Activated effector memory CD4-positive, alpha-beta T cell treated with Interleukin-2 at 50 U/mL for 16 hours (primary cell): ENCODE measurements at places on chromosomes 1 and 21.
A peak's percentile ranks its signal among the peaks of the same experiment; 100 is the strongest.

GRCh38 chr1:158020259-158020885, 26.9 kb downstream of the KIRREL1 start:
- DNase-seq, result no peak

GRCh38 chr1:182198006-182198605, 136.6 kb upstream of the ZNF648 start:
- no peak for DNase-seq

GRCh38 chr1:94315552-94316116, 78.2 kb upstream of the ARHGAP29 start:
- no peak for DNase-seq

DNA sequence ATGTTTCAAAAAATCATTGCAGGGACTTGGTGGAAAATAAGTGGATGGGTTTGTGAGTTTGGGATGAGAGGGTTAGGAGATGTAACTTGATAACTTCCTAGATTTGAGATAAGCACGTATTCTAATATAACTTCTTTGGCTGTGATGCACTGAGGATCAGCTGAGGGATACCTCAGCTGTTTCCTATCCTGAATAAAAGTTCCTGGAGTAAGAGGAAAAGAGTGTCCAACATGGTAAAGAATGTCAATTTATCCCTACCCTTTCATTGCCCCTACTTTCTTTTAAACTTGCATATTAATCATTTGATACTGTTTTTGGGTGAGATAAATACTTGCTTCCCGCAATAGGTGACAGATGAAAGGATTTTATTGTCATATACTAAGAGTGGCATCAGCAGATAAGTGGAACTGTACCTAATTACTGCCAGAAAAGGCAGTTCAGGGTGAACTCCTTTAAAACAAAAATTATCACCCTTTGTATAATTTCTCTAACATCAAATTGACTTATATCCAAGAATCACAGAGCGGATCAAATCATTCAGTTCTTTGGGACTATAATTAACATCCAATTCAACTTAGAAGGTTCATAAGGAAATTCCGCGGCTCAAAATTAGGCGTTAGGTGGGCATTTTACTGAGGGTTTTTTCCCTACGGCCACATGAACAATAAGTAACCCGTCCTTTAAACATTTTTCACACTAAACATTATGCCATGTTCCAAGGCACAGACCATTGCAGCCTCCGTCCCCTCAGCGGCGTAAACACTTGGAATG, 1.4 kb upstream of the SUCO start:
- no peak for DNase-seq

DNA sequence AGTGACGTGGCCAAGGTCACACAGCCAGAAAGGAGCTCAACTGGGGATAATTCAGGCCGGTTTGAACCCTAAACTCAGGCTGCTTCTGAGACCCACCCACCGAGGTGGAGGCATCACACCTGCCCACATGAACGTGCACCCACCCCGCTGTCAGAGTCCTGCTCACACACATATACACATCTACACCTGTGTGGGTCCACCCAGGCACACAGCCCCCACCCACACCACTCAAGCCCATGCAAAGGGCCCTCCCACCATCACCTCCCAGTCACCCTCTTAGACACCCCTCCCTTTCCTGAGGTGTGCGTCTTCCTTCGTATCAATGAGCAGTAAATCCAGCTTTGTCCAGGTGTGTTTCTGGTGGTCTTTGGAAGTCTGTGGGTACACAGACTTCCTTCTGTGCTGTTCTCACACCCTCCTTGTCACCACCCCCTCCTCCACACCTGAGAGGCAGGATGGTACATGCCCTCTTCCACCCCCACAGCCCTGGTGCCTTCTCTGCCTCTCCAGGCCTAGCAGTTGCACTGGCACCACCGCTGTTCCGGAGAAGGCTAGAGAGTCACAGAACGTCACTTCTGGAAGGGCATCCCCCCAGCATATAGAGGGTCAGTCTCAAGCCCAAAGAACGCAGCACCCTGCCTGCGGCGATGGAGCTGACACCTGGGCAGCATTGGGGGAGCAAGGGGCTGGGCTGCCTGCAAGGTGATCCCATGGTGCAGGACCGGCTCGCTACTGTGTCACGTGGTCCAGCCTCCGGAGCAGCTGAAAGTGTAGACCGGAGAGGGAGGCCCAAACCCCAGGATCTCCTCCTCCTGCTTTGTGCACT, 18.9 kb upstream of the FAM131C start:
- DNase-seq, result no peak

DNA sequence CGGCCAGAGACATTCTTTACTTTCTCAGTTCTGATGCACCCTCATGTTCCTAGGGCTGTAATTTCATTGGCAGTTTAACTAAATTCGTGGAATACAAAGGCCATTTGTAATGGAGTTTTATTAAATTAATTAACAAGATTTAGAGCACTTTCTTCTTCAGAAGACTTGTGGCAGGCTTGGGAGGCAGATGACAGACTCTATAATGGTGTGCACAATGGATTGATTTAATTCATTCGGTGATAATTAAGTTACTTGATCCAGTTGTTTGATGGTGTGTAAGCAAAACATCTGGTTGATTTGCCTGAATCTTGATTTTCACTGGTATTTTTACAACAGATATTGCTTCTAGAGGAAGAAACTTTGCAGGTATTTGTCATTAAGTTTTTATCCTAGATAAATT, 361.9 kb upstream of the GREM2 start:
- no peak for DNase-seq

- DNase-seq, result no peak
Measured at GRCh38 chr1:48493970-48494769, 22.2 kb upstream of the SPATA6 start.

DNA sequence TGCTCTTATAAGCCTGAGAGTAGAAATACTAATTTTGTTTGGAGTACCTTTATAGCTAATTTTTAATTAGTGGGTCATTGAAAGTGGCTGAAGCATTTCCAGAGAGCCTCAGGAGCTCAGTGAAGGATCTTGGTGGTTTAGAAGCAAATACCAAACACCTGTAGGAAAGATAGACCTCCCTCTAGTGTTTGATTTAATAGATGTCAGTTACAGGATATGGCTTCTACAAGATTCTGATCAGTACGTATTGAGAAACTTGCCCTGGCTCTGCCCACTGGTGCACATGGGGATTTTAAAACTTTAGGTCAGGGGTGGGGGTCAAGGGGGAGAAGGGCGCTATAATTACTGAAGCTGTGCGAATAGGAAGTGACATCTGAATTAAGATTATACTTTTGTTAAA, 122.2 kb downstream of the POU2F1 start:
- DNase-seq, result no peak

DNA sequence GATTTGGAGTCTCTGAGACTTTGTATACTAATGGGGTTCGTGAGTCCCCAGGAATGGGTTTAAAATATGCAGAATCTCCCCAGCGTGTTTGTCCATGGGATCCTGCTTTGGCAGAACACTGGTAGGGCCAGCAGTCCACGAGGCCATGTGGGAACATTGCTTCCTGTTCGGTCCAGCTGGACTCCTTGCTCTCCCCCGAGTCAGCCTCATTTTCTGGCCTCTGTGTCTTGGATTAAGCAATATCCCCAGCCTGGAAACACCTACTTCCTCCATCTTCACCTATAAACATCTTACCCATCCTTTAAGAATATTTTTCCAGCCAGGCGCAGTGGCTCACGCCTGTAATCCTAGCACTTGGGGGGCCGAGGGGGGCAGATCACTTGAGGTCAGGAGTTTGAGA, 142.4 kb downstream of the NAV1 start:
- no peak for DNase-seq

DNA sequence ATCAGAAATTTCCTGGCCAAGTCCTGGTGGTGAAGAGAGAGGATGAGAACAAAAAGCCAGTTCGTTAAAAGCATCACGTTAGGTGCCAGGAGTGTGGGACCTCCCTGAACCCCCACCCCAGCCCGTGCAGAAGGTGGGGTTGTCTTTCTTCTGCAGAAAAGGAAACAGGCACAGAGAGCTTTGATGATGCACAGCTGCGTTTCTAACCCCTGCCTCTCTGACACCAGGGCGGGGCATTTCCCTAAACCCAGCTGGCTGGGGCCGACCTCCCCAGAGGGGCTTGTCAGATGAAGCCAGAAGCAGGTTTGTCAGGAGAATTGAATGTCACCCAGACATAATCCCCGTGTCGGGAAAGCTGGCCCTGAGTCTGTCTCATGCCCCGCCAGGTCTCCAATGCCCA, 189.3 kb upstream of the EDN2 start:
- peak; percentile 27 for DNase-seq

DNA sequence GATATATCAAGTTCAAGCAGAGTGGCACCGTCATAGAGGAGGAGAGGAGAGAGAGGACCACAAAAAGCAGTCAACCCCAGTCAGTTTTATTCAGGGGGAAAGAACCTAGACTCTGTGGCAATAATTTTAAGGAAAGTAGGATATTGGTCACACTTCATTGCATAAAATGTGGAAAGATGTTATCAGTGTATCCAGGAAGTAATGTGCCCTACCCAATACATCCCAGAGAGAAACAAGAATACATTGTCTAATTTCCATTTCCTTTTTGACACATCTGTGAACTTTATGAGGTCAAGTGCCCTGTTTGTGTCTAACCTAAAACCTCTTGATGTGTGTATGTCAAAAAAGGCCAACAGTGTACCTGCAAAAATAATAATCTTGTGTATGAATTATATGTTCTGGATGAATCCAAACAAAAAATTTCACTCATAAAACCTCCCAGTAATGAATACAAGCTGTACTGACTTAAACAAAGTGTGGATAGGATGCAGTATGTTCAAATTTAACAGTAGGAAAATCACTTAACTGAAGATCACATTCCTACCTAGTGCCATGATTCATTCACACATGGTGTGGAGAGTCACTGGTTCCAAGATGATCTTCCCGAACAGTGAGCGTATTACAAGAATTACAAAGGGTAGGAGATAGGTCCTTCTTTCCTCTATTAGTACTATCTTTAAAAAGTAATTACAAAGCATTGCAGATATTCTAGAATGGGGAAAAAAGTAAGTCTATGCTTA, 712.1 kb upstream of the CXADR start:
- no peak for DNase-seq

DNA sequence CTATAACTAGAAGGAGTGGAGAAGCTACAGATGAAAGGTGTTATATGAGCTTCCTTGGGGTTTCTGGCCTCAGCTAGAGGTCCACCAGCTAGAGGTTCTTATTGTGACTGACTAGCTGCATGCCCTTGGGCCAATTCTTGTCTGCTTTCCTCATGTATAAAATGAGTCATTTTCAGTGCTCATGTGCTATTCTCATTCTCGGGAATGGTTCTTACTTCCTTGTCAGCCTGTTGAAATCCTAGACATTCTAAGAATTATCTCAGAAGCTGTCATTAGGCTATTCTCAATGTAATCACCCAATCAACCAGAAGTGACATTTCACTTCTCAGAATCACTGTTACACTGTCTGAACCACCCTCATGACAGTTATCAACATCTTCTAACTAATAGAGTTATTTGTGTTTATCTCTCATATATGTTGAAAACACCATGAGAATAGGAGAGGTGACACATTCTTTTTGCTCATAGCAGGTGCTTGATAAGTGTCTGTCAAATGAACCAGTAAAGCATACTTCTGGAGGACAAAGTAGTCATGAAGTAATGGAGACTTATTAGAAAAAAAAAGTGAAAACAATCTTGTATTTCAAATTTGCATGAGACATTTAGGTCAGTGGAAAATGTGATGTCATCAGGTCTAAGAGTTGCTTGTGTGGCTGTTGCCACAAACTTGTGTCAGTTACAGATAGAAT, 122.8 kb upstream of the IVNS1ABP start:
- no peak for DNase-seq

DNA sequence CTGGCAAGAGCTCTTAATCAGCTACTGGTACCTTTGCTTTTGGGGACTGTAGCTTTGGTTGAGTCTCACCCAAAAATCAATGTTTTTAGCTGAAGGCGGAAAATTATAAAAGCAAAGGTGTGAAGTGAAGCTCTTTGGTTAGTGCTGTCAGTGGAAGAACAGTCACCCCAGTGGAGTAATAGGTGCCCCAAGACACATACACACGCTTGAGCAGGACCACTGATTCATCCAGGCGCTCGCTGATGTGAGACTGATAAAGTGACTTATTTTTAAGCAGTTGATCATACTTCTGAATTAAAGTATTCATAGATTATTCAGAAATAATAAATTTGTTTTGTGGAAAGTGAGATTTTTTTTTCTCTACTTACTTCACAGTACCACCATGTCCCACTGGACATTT, 37.1 kb downstream of the TGFB2 start:
- no peak for DNase-seq

DNA sequence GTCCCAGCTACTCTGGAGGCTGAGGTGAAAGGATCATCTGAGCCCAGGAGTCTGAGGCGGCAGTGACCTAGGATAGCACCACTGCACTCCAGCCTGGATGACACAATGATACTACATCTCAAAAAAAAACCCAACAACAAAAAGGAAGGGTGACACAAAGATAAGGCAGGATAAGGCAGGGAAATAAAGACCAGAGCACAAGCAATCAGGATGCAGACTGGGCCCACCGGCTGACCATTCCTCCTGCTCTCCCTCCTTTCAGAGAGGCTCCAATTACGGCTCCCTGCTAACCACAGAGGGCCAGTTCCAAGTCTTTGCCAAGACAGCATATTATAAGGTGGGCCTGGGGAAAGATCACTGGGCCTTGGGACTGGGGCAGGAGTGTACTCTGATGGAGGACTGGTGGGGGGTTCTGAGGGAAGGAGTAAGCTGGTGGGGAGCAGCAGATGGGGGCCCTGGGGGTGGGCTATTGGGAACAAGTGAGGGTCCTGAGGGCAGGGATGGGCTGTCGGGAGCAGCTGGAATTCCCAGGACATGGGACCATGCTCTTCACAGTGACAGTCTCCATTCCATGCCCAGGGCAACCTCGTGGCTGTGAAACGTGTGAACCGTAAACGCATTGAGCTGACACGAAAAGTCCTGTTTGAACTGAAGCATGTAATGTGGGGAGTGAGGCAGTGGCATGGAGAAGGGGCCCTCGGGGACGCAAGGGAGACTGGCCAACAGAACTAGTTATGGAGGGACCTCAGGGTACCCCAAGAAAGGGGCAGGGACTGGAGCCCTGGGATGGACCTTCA, 7.3 kb downstream of the NPR1 start:
- no peak for DNase-seq

- no peak for DNase-seq
Measured at GRCh38 chr1:228149406-228150119, at the start of gene GJC2. Gene GJC2, plus strand, starts transcription at chr1:228149930. Its CDS starts 7,829 bp downstream, at chr1:228157759.

DNA sequence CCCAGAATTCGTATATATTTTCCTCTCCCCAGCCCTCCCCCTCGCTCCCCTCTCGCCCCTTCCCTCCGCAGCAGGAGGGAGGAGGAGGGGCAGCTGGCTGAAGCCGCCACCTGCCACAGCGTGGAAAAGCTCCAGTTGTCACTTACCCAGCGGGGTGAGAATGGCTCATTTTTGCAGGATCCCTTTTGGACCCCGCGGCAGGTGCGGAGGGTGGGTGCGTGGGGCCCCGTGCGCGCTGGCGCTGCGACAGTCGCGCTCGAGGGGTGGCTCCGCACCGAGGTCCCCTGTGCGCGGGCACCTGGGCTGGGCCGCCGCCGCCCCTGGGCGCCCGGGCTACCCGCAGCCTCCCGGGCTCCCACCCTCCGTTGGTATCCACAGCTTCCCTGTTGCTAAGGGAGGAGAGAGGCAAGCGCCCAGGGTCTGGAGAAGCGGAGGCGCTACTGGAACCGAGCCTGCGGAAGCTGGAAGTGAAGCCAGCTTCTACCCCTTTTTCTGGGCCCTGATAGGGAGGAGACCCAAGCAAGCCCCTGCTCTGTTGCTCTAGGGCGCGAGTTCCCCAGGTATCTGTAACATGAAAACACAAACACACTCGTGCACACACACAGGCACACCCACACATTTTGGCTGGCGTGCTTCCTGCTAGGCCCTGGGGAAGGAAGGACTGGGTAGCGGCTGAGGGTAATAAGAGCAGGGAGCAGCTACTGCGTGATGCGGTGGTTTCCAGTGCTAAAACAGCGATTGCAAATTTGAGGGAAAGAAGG, at the start of gene ERICH3:
Gene ERICH3, minus strand, starts transcription at position 442 of the 761 bp plus-strand sequence. Its CDS starts 273 bp downstream, at position 169.
- DNase-seq, result no peak

GRCh38 chr1:235628316-235629005, 21.1 kb downstream of the GNG4 start:
- no peak for DNase-seq
